ENCODE measurements at places on chromosomes 5 and 9.

- DNase-seq = no peak
Measured at GRCh38 chr5:133475986-133476385, 136.4 kb downstream of the FSTL4 start.

DNA sequence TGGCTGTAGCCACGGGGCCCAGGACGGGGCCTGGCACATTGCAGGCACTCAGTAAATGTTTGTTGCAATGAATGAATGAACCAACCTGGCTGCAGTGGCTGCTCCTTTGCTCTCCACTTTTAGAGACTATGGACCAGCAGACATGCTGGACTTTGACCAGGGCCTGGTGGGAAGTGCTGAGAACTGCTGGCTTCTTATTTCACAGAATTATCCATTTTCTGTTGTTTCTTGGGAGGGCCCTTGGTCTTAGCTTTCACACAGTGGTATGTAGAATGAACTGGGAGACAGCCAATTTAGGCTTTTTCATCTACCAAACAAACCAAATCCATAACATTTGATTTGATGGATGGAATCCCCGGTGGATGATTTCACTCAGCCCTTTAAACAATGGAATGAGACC, 78.0 kb upstream of the LHFPL2 start:
- DNase-seq = no peak

GRCh38 chr5:129400395-129400983, 59.6 kb upstream of the ADAMTS19 start:
- no peak for DNase-seq

DNA sequence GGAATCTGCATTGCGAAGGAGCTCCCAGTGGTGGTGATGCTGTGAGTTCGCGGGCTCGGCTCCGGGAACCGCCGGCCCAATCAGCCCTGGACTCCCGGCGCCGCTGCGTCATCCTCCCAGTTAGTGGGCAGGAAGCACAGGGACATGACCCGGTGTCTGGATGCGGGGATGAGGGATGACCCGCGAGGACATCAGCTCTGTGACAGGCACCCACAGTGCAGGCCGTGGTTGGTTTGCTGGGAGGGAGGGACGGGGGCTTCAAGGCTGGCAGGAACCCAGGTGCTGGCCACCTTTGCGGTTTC, 996 bp downstream of the NXNL2 start:
- no peak for DNase-seq

GRCh38 chr5:171592076-171592475, 172.6 kb downstream of the FGF18 start:
- DNase-seq = no peak

All from NCI-H748 treated with DMSO at 0.1 percent for 48 hours (cell line).